ENCODE measurements at places on chromosomes 2 and 18.

DNA sequence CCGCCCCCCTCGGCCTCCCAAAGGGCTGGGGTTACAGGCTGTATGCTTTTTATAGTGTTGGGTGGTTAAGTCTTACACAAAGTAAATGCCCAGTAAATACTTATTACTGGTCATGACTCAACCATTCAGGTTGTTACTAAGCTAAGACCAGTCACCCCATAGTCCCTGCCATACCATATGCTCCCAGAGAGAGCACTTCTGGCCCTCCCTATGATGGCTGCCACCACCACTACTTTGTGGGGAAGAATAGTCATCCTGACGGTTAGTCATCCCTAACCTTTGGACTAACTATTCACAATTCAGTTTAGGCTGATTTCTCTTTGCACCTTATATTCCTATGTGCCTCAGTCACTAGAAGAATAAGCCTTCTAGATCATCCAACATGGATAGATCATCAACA, 42.0 kb upstream of the MSH2 start:
- DNase-seq = no peak

DNA sequence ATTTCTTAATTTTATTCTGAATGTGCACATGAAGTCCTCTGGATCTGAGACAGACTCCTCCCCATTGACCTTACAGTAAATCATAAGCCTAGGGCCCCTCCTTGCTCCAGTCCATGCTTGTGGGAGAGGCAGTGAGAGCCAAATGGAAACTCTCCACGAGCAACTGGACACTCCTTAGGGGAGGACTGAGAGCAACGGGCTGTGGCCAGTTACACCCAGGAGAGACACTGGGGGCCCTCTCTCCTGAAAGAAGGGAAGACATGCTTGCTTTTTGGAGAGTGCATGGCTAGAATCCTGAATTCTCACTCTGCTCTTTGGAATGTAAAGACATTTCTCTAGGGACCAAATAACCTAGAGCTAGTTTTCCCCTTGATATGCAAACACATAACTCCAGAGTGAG, 49.0 kb upstream of the BIN1 start:
- DNase-seq = no peak

- DNase-seq = no peak
These were observed 54.8 kb downstream of the HPCAL1 start for GRCh38 chr2:10357193-10358169.

DNA sequence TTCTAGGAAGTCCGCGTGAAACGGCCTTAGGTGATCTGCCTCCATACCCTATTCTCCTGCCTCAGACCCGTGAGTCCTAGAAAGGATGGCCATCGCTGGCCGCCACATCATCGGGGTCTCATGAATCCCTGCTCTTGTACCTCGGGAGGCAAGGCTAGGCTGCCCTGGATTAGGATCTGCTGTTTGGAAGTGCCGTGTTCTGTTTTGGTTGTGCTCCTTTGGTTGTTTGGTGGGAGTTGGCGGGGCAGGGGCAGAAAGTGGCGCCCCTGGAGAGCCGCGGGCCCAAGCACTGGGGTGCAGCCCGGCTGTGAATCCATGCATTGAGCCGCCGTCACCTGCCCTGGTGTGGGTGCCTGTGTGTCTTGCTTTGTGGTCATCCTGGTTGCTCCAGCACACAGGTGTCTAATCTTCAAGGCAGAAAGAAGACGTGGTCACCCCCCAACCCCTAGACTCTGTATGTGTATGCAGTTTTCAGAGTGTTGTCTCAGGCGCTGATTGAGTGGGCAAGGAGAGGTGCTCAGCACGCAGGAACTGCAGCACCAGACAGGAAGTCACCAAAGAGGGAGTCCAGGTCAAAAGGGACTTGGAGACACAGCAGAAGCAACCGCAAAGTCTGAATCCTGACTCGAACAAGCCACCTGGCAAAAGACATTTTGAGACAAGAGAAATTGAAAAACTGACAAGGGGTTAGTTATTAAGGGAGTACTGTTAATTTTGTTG, 80.0 kb upstream of the LDLRAD4 start:
- DNase-seq = no peak

GRCh38 chr2:24511198-24511597, 20.1 kb downstream of the NCOA1 start:
- DNase-seq = no peak
